ENCODE measurements at places on chromosomes 16 and 17.

GRCh38 chr16:4987580-4988374 lies 29.6 kb downstream of the SEC14L5 start:
- no peak for DNase-seq

- DNase-seq, result no peak
These were observed 4.1 kb downstream of the CHD9 start for GRCh38 chr16:53058882-53059281.

DNA sequence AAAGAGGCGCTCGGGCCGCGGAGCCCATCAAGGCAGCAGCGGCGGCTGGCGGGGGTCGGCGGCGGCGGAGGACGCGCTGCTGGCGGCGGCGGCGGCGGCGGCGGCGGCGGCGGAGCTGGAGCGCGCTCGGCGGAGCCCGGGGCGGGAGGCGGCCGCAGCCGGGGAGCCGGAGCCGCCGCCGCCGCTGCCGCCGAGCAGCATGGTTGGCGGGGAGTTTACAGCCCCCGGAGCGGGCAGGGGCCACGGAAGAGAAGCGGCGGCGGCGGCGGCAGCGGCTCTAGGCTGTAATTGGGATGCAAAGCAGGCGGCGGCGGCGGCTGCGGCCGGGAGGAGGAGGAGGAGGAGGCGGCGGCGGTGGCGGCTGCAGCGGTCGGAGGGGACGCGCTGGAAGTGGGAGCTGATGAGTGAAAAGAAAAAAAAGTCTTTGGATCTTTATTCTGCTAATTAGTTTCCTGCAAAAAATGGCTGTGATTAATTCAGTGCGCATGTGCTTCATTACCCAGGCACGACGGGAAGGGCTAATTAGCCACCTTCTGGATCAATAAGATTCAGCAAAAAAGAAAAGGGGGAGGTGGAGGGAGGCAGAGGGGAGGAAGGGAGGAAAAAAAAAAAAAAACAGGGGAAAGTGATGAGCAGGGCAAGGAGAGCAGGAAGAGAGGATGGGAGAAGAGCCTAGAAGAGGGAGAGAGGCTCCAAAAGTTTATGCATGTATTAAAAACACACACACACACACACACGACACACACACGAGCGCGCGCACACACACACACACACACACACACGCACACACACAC lies 10.9 kb upstream of the ZFHX3 start:
- no peak for DNase-seq

GRCh38 chr17:61248399-61248798 lies 151.2 kb upstream of the TBX2 start:
- DNase-seq, result no peak

DNA sequence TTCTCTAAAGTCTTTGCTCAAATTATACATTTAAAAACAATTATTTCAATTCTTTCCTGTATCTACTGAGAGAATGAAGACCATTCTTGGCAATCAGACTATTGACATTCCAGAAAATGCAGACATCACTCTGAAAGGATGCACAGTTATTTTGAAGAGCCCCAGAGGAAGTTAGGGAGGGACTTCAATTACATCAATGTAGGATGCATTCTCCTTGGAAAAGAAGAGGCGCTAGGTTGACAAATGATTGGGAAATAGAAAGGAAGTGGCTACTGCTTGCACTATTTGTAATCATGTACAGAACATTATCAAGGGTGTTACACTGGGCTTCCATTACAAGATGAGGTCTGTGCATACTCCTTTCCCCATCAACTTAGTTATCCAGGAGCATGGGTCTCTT lies 74.3 kb downstream of the SSH2 start:
- no peak for DNase-seq

- no peak for DNase-seq
These were observed 1.1 kb upstream of the HNF1B start for GRCh38 chr17:37745801-37746426.

- DNase-seq, result no peak
These were observed 44.1 kb upstream of the MYH10 start for GRCh38 chr17:8674344-8675305.

- no peak for DNase-seq
These were observed 10.7 kb upstream of the USP10 start for GRCh38 chr16:84689111-84689510.

DNA sequence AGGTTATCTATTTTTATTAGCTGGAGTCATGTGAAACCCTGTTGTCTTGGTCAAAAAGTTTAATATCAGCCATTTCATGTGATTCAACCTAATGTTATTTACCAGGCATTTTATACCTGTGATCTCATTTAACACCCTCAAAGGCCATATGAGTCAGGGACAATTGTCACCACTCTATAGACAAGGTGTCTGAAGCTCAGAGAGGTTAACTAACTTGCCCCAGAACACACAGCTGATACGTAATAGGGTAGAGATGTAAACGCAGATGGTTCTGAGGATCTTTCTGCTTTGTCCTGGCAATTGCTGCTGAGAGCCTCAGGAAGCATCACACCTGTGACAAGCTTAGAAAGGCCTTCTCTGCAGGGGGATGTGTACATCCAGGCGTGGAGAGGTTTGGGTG lies 4.9 kb downstream of the CD300A start:
- DNase-seq, result no peak

DNA sequence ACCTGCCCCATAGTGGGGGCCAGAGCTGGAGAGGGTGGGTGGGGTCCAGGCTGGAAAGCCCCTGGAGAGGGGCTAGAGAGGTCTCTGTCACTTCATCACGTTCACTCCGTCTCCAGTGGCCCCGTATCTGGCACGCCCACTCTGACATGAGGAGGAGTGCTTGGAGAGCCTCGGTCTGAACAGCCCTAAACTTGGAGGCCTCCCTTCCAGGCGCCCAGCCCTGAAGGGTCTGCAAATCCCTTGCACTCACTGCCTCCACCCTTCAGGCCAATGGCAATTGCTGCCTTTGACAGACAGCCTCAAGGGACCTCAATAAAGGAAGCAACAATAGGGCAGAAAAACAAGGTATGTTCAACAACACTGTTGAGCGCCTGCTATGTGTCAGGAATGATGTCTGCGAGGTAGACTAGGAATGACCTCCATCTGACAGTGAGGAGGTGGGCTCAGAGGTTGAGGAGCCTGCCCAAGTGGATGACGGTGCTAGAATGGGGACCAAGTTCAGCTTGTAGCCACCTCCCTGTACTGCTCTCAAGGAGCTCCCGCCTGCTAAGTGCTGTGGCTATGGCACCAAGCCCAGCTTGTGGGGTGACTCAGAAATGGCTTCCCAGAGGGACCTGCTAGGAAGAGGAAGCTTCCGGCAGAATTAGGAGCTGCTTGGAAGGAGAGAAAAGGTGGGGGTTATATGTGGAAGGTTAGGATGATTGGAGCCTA lies 2.9 kb upstream of the EPX start:
- no peak for DNase-seq

- no peak for DNase-seq
These were observed 526 bp downstream of the KIAA0513 start for GRCh38 chr16:85027958-85028684.

DNA sequence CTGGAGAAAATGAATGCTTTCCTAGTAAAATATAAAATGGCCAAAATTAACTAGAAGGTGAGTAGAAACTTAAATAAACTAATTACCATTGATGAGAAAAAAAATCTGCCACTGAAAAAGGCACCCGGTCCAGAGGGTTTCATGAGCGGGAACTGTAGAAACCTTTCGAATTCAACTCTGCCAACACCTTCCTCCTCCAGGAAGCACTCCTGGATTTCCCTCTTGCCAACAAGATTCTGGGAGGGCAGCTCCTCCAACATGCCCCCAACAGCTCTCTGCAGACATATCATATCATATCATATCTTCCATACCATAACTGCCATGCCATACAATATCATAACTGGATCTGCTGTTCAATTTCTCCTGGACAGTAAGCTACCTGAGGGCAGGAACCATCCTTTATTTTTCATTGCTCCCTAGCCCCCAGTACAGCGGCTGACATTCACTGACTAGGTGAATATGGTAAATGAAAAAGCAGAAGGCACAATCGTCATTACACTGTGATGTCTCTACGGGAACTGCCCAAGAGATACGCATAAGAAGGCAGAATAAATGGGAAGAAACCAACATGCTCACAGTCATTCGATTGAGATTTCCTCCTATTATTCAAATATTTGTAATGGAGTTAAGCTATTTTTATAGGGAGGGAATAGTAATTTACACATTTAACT lies 9.2 kb downstream of the ARHGAP27 start:
- no peak for DNase-seq

GRCh38 chr17:37494401-37494831 lies 4.7 kb downstream of the DUSP14 start:
- DNase-seq, result no peak

GRCh38 chr17:13114601-13115031 lies 96.8 kb upstream of the ELAC2 start:
- DNase-seq, result no peak

DNA sequence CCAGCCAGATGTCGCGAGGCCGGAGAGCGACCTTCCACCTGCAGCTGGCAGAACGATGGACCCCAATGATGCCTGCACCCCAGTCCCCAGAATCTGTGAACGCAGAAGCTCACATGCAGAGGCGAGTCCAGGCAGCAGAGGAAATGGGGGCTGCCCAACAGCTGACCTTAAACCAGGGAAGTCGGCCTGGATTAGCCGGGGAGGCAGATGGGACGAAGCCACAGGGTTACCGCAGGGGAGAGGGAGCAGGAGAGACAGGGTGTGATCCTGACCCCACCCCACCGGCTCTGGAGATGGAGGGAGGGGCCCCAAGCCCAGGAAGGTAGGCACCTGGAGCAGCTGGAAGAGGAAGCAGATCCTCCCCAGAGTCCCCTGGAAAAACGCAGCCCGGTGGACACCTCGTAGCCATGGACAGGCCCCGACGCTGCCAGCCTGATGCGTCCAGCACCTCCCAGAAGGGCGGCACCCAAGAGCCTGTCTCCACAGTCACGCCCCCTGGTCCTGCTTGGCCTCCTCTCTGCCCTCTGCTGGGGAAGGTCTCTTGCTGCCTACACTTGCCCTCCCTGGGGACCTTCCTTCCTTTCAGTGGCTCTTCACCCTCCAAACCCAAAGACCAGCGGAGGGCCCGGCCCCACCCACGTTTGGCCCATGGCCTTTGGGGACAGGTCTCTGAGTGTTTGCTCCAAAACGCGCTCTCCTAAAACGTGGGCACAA lies 37.3 kb downstream of the PIEZO1 start:
- DNase-seq, result peak; percentile 15

GRCh38 chr16:31875112-31875803 lies 1.7 kb downstream of the ZNF267 start:
- DNase-seq, result no peak

GRCh38 chr17:38660097-38661025 lies 14.4 kb downstream of the EPOP start:
- no peak for DNase-seq

DNA sequence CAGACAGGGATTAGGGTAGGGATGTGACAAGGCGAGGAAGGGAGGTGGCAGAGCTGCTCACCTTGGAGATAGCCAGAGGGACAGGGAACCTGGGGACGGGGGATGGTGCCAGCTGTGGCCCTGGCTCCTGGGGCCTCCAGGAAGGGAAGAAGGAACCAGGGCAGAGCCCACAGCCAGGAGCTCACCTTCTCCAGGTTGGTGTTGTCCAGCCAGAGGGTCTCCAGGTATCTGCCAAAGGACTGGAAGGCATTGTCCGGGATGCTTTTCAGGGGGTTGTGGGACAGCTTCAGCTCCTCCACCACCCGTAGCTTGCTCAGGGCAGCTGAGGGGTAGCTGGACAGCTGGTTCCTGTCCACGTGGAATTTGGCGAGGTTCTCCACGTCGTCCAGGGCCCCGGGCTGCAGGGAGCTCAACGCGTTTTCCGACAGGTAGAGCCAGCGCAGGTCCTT lies 801 bp downstream of the CHAD start:
- DNase-seq, result no peak

GRCh38 chr16:75311383-75311938 lies 60.0 kb upstream of the BCAR1 start:
- no peak for DNase-seq

- DNase-seq, result no peak
These were observed 32.1 kb upstream of the SLC6A2 start for GRCh38 chr16:55623640-55624039.

GRCh38 chr17:12180644-12181261 lies 160.1 kb downstream of the MAP2K4 start:
- no peak for DNase-seq

DNA sequence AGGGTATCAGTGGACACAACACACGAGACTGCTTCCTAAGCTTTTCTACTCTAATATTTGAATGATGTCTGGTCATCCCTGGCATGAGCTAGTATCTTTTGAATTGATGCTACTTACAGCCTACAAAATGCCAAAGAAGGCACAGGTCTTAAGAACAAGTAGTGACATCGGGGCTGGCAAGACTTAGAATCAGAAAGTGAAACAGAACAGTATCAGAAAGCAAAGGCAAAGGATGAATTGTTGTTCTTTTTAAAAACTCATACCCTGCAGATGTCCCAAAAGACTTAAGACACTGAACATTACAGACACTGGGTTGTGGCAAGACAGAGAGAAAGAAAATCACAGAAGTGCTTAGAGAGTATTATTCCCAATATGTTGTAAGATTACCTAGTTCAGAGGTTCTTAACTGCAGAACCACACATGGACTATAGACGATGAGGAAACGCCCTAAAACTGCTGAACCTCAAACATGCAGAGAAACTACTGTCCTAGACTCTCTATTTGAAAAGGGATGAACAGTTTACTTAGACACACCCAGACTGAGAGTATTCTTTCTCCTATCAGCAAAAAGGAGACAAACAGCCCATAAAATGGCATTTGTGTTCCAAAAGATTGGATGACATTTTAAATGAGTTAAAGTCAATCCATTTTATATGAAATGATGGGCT lies 12.5 kb downstream of the ZNF19 start:
- DNase-seq, result no peak

GRCh38 chr16:30893417-30893743 lies 497 bp downstream of the BCL7C start:
- DNase-seq, result no peak

DNA sequence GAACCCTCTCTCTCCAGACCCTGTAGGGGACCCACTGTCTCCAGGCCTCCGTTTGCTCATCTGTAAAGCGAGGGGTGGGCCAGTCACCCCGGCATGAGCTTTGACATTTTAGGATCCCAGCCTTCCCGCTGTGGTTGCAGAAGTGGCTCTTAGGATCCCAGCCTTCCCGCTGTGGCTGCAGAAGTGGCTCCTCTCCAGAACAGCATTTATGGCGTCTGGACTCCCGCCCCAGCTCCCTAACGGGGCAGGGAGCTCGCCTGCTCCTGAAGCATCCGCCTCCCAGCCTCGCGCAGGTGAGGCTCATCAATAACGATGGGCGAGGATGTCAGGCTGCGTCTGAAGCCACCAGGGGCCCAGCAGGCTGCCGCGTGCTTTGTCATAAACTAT lies 222.3 kb upstream of the TNRC6C start:
- no peak for DNase-seq

DNA sequence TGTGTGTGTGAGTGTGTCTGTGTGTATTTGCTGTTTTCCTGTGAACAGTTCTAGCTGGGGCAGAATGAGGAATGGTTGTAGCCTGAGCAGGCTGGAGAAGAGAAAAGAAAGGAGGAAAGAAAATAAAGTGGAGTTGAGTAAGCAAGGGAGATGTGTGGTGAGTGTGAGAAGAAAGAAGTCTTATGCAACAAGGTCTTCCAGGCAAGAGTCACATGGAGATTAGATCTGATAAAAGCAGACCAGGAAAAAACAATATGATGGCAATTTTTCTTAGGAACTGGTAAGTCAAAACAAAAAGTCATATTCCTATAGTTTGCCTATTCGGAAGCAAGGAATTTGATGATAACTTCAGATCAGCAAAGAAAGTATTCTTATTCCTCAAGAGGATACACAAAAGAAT lies 125.0 kb downstream of the HS3ST3A1 start:
- DNase-seq, result no peak

Measured in stimulated activated CD8-positive, alpha-beta memory T cell treated with anti-CD3 and anti-CD28 coated beads, Interleukin-15, amount 100 ng/mL, for 48 hours (primary cell).